ENCODE measurements at places on chromosomes 1 and 21.

GRCh38 chr1:231020816-231021215 lies 19.2 kb downstream of the FAM89A start:
- no peak for DNase-seq

DNA sequence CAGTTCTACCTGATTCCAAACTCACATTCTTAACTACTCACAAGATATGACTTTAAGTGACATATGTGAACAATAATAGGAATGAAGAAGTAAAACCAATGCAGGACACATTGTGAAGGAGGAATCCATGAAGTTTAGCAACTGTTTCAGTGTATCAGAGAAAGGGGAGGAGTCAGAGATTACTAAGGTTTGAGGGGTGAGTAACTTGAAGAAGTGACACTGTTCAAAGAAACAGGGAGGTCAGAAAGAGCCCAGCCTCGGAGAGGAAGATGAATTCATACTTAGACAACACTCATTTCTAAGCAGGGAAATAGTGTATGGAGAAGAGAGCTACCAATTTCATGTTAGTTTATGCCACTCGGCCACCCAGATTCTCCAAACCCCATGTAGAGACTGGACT lies 28.2 kb upstream of the RPF1 start:
- DNase-seq = no peak

DNA sequence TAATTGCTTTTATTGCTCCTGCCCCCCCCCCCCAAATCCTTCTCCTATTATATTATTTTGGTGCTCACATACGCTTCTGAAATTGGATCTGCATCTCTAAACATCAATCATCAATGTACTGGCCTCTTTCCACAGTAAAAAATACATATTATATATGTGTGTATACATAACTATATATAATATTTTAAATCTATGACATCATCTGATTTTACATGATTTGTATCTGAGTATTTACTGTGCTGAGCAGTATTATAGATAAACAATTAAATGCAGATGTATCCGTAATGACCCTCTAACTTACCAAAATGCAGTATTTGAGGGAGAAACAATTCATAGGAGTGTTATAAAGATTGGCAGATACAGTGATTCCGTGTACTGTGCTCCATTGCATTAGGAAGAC lies 832 bp downstream of the PLPPR4 start:
- no peak for DNase-seq

GRCh38 chr1:230401763-230402294 lies 24.3 kb downstream of the PGBD5 start:
- DNase-seq = no peak

GRCh38 chr1:66752000-66752592 lies at the start of gene DYNLT5:
TSS of gene DYNLT5 (plus strand) at chr1:66752459. CDS start at chr1:66754659, 2,200 bp downstream.
- DNase-seq = no peak

DNA sequence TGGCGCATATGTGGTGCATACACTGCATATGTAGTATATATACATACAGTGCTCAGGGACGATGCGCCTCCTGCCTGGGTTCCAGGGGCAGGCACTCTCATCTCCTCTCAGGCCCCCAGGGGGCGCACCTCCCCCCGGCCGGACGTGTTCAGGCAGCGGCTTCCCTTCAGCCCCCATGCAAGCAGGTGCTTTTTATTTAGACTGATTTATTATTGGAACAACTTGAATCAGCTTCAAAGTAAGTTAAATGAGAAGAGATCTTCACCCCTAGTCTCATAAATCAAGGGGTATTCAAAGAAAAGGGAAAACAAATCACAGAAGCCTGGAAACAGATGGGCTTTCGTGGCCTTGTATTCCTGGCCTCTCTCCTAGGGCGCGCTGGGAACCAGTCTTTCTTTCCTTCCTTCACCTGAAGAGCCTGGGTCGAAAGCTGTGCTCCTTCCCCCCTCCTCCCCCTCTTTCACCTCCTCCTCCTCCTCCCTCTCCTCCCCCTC lies 64.6 kb downstream of the UBIAD1 start:
- DNase-seq = peak; percentile 53

- DNase-seq = no peak
Measured at GRCh38 chr1:18972531-18972930, 16.1 kb upstream of the IFFO2 start.

DNA sequence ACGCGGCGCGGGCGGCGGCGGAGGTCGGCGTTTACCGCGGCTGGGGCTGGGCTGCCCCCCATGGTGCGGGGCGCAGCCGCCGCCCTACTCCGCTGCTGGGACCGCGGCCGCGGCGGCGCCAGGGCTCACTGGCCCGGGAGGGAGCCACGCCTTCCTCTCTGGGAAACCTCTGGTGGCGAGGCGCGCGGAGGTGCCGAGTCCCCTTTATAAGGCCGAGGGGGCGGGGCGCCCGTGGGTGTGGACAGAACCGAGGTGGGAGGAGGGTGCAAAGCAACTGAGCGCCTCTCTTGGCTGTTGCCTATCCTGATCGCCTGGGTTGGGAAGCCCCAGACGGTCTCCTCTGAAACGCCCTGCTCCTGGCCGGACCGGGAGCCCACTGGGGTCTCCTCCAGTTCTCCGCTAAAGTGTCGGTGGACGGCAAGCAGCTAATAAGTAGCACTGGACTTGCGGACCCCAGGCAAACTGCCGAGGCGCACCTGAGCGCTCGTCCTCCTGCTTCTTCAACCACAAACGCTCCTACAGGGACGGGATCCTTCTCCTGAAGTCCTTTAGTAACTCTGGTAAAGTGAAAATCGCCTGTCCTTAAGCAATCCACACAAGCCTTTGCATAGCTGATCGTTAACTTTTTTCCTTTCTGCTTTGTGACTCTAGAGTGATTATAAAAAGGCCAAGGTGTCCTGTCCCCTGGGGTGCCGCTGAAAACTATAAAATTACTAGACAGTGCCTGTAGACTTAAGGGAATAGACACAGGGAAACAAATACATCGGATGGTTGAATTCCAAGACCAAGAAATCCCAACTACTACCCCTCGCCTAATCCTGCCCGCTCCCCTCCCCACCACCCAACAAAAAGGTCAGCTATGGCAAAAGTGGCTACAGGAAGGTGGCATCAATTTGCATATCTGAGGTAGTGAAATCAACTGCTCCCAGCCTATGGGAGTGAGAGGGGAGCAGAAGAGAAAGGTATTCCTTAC lies at the start of gene PTGER3:
PTGER3 (minus strand) TSS at position 182 of the 973 bp plus-strand sequence. CDS start 239 bp downstream, outside the sequence.
- DNase-seq = peak; percentile 34

GRCh38 chr1:160154790-160155189 lies 3.4 kb downstream of the ATP1A4 start:
- no peak for DNase-seq

- no peak for DNase-seq
Measured at GRCh38 chr1:21520899-21521716, 11.9 kb downstream of the ALPL start.

DNA sequence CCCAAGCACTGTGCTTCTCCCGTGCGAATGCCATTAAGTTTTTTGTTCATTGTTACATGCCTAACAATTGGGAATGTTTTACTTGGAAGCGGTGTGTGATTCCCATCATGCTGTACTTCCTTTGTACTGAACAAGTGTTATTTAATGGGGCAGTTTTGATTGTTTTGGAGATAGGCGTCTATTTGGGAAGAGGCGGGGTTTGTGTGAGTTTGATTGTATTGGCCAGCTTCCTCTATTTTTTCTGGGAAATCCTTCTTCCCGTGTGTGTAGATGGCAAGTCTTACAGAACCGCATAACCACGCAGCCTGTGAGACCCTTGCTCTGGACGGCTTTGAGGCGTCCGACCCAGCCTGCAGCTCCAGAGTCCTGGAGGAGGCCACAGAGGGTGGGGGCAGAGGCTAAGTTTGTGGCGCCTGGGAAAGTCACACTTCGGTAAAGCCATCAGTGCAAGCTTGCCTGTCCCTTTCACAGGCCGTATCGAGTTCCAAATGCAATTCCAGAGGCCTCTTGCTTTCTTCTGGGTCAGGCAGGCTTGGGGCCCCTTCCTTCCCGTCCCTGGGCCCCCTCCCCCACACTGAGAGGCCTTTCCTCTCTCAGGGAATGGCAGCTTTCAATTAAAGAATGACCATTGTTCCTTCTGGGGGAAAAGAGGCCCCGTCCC lies 210.3 kb downstream of the TOMM20 start:
- DNase-seq = no peak

GRCh38 chr1:156910309-156910782 lies 10.1 kb upstream of the LRRC71 start:
- peak; percentile 37 for DNase-seq

DNA sequence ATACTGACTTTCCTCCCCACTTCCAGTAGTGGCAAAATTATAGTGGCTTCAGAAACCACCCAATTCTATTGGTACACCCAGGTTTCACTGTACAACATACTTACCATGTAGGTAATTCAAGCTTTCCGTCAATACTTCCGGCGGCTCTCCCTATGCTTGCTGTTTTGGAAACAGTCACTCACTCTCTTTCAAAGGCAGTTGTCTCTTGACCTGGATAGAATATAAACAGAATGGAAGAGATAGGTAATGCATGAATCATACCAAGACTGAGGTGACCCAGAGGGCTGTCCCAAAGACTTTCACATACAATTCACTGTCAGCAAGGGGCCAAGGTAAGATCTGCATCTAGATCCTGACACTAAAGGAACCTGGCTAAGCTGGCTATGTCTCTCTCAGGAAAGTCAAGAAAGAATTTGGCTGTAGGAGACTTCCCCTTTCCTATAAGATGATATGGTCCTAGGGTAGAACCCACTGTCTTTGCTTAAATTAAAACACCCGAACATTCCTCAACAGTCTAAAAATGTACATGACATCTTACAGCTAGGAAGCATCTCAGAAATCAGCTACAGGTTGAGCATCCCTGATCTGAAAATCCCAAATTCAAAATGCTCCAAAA lies 59.6 kb downstream of the LUZP1 start:
- DNase-seq = no peak

- DNase-seq = no peak
Measured at GRCh38 chr21:44710294-44710665, 1.1 kb downstream of the TSPEAR start.

DNA sequence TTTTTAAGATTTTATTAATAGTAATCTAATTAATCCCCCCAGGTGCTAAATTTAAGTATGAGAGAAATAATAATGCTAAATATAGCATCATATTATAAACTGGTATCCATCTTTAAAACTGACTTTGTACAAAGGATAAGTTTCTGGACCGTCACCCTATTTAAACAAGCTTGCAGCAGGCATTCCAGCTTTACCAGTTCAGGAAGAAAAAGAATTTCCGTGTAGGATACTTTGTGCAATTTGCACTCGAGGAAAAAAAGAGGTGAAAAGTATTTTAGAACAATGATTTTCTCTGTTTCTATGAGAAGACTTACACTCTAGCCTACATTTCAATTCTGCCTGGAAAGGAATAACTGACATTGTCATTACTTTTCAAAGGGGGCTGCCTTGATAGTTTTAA lies 27.6 kb downstream of the HMCN1 start:
- no peak for DNase-seq

- no peak for DNase-seq
Measured at GRCh38 chr1:147781056-147781471, 20.7 kb upstream of the GJA5 start.

DNA sequence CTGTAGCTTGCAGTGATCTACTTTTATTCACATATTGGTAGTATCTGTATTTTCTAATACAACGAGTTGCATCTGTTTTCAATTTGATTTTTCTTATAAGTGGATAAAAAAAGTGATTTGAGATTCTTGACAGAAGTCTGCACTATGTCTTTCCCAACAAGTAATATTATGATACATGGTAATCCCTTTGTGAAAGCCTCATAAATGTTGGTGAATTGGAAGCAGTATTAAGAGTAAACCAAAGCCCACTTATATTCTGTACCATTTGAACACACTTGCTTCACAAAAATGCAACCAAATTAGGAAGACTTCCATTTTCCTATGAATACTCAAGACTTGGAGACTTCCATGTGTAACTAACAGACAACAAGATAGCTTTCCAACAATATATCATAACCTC lies 172.0 kb downstream of the HMCN1 start:
- DNase-seq = no peak

GRCh38 chr21:41630249-41630648 lies 122.3 kb upstream of the TMPRSS2 start:
- DNase-seq = no peak

DNA sequence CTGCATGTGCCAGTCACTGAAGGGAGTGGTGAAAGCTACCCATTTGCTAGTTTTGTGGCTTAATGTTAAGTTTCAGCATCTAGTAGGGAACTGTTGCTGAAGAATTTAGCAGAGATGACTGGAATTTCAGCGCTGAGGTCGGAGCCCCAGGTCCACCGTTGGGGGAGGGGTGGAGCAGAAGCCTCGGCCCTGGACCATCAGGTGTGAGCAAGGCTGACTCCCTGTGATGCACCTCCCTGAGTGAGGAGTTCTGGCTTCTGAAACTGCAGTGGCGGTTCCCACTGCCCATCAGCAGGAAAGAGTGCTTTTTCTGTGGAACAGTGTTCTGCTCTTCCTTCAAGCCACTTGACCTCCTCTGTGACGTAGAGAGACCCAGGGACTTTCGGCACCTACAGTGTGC lies 1.3 kb downstream of the NOS1AP start:
- DNase-seq = no peak

- peak; percentile 48 for DNase-seq
Measured at GRCh38 chr1:12166834-12167492, at the start of gene TNFRSF1B. TSS of gene TNFRSF1B (plus strand) at chr1:12166991. CDS start at chr1:12167092, 101 bp downstream.

GRCh38 chr1:85555867-85556573 lies 24.5 kb upstream of the CCN1 start:
- no peak for DNase-seq

- no peak for DNase-seq
Measured at GRCh38 chr1:232059726-232060374, 433.3 kb downstream of the DISC1 start.

DNA sequence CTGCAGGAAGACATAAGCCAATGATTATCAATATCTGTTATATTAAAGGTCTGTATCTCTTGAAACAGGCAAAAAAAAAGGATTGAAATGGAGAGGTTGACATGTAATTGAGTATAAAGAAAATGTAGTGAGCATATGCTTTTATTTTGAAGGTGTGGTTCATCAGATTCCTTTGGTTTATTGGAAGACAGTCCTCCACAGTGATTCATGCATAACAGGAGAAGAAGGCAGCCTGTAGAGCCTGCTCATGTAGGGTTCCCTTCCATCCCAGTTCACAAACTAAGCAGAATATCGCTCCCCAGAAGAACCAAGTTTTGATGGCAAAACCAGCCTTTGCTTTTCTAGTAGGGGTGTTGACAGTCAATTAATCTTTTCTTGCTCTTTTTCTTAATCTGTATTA lies 1016.8 kb upstream of the ADGRL4 start:
- DNase-seq = no peak

DNA sequence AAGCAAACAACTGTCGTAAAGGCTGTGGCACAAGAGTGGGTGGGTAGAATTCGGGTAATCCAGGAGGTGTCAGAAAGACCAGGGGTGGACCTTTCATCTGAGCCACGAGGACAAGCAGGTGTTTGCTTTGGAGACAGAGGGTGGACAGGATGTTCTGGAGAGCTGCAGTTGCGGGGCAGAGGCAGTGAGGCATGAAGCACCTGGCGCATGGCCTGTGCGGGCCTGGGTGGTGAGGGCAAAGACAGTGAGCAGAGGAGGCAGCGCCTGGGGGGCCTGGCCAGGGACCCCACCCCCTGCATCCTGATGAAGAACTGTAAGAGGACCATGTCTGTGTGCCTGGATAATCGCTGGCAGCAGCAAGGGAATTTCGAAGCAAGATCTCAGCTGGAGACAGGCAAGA lies 24.9 kb downstream of the KIF26B start:
- DNase-seq = no peak

DNA sequence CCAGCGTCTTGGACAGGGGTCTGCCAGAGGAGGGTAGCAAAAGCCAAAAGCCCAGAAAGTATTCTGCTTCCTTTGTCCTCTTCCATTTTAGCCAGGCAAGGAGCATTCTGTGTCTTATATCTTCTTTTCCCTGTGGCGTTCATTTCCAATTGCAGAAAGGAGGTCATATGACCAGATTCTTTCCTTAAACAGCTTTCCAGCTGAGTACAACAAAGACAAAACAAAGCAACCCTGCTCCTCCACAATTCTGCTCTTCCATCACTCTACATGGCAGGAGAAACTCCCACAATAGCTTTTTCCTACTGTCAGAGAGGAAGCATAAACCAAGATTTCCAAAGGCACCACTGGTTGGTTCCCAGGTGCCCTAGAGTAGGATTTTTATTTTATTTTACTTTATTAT lies 19.7 kb downstream of the ENSA start:
- no peak for DNase-seq
